Central memory CD4-positive, alpha-beta T cell (primary cell): ENCODE measurements at places on chromosomes 7 and 10.
A peak's percentile ranks its signal among the peaks of the same experiment; 100 is the strongest.

- peak; percentile 26 for DNase-seq
These were observed 221.0 kb downstream of the PHTF2 start for GRCh38 chr7:78019447-78020135.

DNA sequence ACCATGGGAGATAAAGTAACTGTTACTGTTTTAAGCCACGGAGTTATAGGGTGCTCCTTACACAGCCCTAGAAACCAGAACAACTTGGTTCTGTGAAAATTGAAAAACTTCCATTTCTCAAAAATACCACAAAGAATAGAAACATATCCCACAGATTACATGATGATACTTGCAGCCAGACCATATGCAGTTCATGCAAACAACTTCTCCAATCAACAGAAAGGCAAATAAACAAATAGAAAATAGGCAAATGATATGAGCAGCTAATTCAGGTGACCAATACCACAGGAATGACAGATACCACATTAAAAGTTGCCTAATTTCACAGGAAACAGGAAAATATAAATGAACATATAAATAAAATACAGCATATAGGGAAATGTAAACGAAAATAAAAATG lies 297.5 kb downstream of the HTR7 start:
- no peak for DNase-seq

DNA sequence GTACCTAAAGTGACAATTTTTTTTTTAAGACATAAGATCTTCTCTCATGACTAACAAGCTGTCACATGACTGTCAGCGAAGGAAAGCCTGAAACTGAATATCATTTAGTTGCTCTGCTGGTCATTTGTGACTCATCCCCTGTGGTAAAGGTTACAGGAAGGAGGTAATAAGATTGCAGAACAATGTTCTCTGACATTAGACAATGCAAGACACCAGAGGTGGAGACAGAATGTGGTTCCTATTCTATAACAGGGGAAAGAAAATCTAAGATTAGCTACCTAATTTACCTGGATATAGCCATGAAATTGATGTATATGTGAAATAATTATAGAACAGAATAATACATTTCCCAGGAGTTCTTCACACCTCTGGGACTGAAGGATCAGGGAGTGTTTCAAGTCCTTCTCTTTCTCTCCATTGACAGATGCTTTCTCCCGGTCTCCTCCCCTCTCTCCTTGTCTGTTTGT lies 47.7 kb downstream of the LRGUK start:
- DNase-seq, result no peak

GRCh38 chr10:5968681-5969453 lies 8.5 kb downstream of the IL15RA start:
- DNase-seq, result no peak

DNA sequence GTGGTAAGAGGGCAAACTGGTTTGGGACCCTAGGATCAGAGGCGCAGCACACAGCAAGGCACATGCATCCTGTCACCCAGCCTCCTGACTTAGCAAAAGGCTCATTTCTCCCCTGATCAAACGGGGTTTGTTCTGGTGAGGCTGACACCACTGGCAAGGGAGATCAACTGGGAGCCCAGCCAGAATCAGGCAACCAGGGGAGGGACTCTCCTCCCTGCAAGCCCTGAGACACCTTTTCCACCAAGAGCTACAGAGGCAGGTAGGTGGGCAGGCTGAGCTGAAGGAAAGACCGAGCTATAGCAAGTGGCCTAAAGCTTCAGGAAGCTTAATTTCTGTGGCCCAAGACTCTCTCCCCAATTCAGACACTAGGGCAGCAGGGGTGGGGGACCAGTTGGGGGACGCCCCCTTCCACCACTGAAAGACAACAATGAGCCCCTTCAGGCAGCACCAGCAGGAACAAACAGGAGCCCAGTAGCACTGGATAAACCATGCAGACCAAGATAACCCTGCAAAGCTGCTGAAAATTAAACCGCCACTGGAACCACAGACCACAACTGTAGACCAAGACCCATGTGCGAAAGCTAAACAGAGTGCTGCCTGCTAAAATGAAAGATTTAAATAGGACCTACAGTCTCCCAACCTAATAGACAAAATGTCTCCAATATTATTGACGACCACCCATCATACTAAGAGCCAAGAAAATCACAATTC lies 27.1 kb upstream of the SAR1A start:
- no peak for DNase-seq

DNA sequence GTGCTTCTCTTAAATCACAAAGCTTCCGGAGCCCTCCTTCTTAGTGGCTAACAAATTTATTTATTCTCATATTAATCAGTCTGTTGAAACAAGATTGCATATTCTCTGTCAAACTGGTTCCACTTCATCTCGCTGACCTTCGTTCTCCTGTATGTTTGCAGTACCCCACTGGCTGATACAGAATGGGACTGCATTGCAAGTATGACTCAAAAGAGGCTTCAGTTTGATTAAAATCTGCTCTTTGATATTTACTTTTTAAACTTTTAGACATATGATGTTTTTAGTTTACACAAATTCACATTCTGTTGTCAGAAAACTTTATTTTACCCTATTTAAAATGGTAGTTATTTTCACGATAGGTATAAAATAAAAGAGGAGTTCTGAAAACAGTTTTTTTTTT lies 14.3 kb upstream of the ARHGAP12 start:
- no peak for DNase-seq

DNA sequence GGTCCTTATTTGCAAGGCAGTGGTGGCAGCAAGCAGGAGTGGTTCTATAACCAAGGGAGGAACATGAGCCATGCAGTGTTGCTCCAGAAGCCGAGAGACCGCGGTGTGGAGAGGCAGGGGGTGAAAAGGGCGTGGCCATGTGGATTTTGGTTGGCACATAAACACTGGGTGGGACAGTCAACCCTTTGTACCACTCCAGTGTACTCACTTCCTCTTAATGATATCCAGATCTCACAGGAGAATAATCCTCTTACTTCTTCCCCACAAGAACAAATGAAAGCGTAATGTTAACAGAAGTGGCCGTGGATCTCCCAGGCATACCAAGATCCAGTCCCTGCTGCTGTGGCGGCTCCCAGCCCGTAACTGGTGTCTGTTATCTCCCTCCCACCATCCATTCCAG lies 42.4 kb downstream of the XRCC2 start:
- no peak for DNase-seq

- DNase-seq, result no peak
These were observed 482.6 kb upstream of the SEMA3A start for GRCh38 chr7:84677117-84677732.

GRCh38 chr10:112904000-112904399 lies 46.0 kb upstream of the TCF7L2 start:
- DNase-seq, result no peak

GRCh38 chr7:122463631-122464030 lies 159.1 kb upstream of the FEZF1 start:
- no peak for DNase-seq

GRCh38 chr7:111485701-111486380 lies 76.5 kb downstream of the IMMP2L start:
- DNase-seq, result no peak

DNA sequence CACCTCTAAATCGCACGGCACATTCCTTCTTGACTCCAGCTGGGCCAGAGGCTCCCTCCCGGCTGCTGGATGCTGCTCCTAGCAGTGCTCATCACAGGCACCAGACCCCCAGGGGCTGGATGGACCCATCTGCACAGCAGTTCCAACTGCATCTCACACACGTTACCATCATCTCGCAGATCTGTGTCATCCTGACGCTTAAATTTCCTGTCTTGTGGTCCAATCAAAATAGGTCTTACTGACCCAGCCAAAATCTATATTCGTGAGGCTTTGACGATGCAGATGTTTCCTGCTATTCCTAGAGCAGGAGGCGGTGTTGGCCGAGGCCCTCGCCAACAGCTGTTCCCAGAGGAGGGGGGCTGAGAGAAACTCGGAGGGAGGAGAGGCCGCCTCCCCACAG lies 108.0 kb downstream of the MKI67 start:
- DNase-seq, result no peak

DNA sequence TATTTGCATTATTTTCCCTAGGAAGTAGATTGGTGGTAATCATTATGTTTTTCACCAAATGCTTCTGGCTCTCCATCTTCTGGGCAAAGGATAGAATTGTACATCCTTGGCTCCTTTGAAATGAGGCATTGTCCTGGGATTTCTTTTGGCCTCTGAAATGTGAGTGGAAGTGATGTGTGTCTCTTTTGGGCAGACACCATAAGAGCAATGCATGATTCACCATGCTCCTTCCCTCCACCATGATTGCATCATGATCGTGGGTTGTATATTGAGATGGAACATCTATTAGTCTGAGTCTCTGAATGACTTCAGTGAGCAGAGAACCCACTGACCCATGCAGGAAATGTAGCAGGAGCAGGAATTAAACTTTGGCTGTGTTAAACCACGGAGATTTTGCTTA lies 49.2 kb downstream of the ADRA2A start:
- DNase-seq, result no peak

GRCh38 chr10:70540789-70541360 lies 61.7 kb downstream of the PRF1 start:
- no peak for DNase-seq

DNA sequence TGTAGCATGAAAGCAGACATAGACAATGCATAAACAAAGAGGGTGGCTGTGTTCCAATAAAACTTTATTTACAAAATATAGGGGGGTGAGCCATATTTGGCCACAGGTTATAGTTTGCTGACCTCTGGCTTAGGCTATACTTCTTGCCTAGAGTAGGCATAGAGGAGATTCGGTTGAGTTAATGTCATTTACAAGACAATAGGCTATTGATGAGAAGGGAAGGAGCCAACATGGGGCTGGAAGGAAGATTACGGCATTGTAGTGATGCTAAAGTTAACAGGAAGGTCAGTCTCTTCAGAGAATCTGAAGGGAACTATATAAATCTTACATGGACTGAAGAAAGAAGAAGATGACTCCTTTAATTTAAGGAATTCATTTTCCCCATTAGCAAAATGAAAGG lies 463.5 kb downstream of the HTR7 start:
- no peak for DNase-seq

- DNase-seq, result no peak
These were observed 371.9 kb downstream of the BMPER start for GRCh38 chr7:34277016-34277802.

DNA sequence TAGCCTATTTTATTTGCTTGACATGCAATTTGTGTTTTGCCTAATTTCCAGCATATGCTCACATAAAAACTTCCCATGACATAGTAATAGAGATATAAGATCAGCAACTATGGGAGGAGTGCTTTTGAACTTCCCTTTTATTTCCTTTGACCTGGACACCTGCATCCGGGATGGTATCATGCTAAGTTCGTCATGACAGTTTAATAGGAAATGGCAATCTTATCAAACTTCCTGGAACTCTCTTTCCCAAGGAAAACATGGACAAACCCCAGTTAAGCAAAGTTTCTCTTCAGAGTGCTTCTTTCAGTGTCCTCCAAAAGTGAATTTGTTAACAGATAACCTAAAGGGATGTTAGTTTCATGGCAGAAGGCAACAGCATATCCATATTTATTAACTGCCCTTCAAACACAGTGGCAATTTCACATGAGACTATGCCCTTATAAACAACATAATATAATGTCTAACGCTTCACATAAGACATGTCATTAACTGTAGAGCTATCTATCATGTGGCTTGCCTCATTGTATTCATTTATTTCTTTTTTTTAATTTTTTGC lies 474.7 kb upstream of the SEMA3A start:
- DNase-seq, result no peak

GRCh38 chr10:109911903-109912302 lies 11.4 kb downstream of the XPNPEP1 start:
- DNase-seq, result no peak

- DNase-seq, result no peak
These were observed 872.9 kb downstream of the GRID1 start for GRCh38 chr10:85493703-85494102.

DNA sequence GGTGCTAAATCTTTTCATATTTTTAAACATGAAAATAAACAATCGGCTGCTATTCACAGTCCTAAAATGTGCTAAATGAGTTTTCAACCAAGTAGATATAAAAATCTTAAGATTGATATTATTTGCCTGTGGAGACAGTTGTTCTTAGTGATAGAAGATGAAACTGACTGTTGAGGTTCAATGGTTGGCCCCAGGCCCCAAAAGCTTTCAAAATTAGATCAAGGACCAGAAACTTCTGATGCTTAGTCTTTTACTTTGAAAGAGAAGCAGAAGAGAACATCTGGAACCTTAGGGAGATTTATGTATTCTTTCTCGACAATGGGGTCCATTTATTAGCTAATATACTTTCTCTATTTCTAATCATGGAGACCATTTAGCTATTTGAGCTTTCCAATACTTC lies 155.8 kb downstream of the REEP3 start:
- no peak for DNase-seq

- no peak for DNase-seq
These were observed 272.5 kb upstream of the SEMA3E start for GRCh38 chr7:83921271-83921940.

GRCh38 chr7:1458683-1459511 lies at the start of gene MICALL2:
MICALL2 (minus strand) TSS chr7:1459470; CDS start chr7:1459326, 144 bp downstream.
- no peak for DNase-seq

DNA sequence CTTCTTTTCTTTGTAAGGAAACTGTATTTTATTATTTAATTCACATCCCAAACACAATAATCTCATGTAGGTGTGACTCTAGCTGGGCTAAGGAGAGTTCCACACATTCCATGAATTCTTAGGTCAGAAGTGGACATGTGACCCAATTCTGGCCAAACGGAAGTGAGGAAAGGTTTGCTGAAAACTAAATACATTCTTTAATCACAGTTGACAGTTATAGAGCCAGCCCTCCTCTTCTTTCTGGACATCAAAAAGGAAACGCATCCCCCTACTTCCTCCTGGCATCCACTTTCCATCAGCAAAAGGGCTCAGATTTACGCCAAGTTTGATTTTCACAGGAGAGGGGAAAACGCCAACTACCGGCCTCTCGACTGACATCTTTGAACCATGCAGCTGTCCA lies 774.4 kb upstream of the POM121L12 start:
- no peak for DNase-seq

- DNase-seq, result no peak
These were observed 491.7 kb downstream of the ARL4A start for GRCh38 chr7:13179011-13179582.

DNA sequence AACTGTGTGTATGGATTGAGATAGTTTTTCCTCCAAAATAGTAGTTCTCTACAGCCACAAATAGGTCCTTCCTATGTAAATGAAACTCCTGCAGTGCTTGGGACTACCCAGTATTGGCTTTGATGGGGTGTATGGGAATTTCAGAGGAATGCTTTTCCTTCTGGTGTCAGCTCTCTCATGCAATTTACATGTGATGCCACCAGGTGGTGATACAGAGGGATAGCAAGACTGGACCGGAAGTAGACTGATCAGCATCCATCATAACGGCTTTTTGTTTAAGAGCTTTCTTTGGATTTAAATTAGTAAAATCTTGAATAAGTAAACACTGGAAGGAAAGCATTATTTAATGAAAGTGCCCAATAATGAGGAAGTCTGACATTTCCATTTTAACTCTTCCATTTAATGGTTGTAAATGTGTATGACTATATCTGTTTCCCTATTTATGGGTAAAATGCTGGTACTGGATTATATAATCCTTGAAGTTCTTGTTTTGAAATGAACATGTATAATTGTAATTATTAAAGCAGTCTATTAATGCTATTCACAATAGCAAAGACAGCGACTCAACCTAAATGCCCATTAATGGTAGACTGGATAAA lies 22.7 kb downstream of the DYNC1I1 start:
- DNase-seq, result no peak

- DNase-seq, result no peak
These were observed 568 bp downstream of the PRSS2 start for GRCh38 chr7:142771353-142771723.
